ENCODE measurements at places on chromosomes 11 and 22. TPM values are rescaled to one million over a fixed set of nuclear protein-coding genes. Genes with fewer than 3 reads are reported as not detected.

DNA sequence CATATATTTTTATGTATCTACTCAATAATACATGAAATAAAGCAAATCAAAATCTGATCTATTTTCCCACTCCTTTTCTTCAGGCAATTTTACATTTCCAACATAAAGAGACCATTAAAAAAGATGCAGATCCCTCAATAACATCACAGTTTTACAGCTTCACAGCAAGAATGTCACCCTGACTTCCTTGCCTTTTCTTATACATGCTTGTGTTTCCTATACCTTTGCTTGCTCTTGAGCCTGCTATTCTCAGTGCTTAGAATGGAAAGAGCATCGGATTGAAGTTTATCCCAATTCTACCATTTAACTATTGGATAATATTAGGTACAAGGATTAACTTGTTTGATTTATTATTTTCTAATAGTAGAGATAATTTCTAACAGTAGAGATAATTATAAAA, 176.7 kb downstream of the CNTN5 start:
- H3K4me1 ChIP-seq, result no peaks in the 10 kb centered on the region
- H3K36me3 ChIP-seq, result no peaks in the 10 kb centered on the region
- DNase-seq, result no peak
- H3K4me3 ChIP-seq, result no peak overlapping the region
- H3K27me3 ChIP-seq, result no peaks in the 10 kb centered on the region

DNA sequence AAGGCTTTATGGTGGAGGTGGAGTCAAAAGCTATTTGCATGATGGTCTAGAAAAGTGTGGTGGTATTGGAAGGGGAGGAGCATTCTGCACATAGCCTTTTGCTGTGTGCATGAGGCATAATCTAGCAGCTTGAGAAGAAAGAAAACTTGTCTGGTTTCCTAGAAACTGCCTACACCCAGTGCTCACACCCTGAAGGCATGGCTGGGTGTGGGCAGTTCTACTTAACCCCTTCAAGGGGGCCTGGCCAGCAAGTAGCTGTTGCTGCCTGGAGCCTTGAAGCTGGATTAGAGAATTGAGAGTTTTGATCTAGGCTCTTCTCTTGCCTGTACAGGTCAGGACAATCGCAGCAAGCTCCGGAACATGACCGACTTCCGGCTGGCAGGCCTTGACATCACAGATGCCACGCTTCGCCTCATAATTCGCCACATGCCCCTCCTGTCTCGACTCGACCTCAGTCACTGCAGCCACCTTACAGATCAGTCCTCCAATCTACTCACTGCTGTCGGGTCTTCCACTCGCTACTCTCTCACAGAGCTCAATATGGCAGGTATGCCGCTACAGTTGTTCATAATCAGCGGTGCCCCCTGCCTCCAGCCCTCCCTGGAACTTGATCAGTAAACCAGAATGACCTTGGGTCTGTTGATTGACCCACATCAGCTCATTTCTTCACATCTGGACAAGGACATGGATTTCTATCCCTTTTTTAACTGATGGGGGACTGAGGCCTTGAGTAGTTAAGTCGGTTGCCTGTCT, 12.2 kb upstream of the GRK2 start:
- peak overlapping the region; percentile 34 for H3K27ac ChIP-seq
- no peaks in the 10 kb centered on the region for H3K36me3 ChIP-seq
- no peak overlapping the region for H3K4me3 ChIP-seq
- H3K4me1 ChIP-seq, result no peaks in the 10 kb centered on the region
- DNase-seq, result no peak

DNA sequence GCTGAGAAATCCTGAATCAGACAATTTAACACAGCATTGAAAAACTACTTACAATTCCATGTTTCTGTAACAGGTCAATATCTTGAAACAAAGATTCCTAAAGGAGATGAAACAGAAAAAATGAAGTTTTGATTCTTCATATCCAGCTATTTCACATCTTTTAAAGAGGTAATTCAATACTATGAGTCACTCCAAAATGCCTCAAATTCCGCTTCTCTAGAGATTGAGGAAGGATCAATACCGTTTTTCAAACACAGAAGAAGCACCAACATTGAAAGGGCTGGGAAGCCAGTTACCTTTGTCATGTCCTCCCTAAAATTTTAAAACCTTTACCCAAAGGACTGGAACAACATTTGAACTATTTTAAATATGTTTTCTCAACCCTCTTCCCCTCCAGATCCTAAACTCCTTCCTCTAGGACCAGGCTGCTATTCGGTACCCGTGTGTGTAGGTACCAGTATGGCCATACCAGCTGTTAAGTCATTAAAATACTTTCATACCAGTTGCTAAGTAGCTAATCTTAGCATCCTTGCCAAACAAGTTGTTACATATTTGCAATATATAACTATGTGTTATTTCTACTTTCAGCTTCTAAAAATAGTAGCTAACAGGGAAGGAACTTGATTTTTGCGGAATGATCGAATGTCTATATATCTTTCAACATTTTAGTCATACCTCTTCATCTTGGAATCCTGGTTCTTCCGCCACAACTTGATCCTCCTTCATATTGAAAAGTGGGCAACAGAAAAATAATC, 2.3 kb downstream of the DMC1 start:
- no peak for DNase-seq
- H3K27me3 ChIP-seq, result no peaks in the 10 kb centered on the region
- H3K36me3 ChIP-seq, result no peaks in the 10 kb centered on the region
- no peak overlapping the region for H3K27ac ChIP-seq
- no peak overlapping the region for H3K4me3 ChIP-seq
- peaks cover 6% of the 10 kb centered on the region for H3K4me1 ChIP-seq

DNA sequence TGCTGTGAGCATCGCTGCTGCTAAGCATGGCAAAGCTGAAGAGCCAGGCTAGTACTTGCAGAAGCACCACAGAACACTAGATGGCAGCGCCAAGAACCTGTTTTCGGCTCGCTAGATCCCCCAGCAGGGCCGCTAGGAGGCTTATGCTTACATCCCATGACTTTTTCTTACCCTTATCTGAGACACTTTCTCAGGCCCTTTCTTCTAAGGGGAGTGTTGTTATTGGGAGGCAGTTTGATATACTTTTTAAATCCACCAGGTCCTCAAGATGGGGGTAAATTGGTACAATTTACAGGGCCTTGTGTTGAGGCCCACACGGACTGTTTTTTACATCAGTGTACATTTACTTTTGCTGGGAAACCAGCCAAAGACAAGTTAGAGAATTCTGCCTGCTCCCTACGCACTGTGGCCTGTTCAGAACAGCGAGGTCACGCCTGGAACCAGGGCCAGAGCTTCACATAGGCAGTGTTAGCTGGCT, 4.0 kb downstream of the TRIM6 start:
- no peaks in the 10 kb centered on the region for H3K4me1 ChIP-seq
- DNase-seq, result peak; percentile 89
- no peaks in the 10 kb centered on the region for H3K36me3 ChIP-seq
- peak overlapping the region; percentile 70 for H3K27ac ChIP-seq
- no peak overlapping the region for H3K4me3 ChIP-seq

DNA sequence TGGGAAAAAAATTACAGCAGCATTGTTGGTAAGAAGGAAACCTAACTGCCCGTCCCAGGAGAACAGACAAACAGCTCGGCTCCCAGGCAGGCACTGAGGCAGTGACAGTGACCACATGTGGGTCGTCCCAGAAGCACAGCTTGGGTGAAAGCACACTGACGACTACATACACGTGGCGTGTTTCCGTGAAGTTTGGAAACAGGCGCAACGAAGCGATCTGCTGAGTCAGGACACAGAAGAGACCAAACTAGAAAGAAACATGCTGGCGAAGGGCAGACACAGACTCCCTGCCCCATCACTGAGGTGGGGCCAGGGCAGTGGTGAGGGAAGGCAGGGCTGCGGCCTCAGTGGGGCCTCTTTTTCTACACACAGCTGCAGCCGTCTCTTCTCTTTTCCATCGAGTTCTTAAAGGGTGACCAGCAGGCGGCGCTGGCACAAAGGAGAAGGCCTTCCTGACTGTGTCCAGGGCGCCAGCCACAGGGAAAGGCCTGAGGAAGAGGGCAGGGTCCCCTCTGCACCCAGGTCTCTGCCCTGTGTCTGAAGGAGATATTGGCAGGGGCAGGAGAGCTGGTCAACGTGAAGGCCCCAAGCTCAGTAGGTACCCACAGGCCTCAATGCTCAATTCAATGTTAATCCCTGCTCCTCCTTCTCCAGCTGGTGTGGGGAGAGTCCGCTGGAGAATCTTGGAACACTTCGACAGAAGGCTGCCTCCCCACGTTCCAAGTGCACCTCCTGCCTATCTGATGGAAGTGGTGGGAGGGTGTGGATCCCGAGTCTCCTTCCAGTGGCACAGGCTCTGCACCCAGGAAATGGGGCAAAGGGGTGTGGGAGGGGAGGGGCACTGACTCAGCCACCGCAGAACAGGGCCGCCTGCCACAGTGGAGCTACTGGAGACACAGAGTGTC, 19.9 kb downstream of the CARS1 start:
- H3K4me3 ChIP-seq, result no peak overlapping the region
- DNase-seq, result peak; percentile 91
- H3K27ac ChIP-seq, result no peak overlapping the region
- H3K36me3 ChIP-seq, result no peaks in the 10 kb centered on the region

DNA sequence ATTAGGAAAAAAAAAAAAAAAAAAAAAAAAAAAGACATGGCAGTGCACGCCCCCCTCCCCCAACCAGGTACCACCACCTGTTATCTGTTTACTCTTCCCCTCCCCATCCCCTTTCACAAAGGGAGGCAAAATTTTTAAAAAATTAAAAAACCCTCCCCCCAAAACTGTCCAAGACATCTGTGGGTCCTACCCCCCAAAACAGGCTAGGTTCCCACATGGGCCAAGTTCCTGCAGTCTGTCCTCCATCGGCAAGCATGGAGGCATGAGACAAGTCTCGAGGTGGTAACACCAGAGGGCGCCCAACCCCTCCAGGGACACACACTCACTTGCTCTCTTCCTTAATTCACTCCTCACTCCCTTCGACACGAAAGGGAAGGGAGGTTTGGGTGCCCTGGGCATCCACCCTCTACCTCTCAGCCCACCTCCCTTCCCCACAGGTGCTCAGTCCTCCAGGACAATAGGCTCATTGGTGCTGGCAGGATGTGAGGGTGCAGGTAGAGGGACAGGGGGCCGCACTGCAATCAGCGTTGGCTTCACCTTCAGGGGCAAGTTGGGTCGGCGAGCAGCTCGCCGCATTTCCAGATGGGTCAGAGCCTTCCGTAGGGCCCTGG, 2.2 kb upstream of the TUT1 start:
- DNase-seq, result peak; percentile 73
- no peaks in the 10 kb centered on the region for H3K27me3 ChIP-seq
- peaks cover 7% of the 10 kb centered on the region for H3K4me1 ChIP-seq
- H3K4me3 ChIP-seq, result no peak overlapping the region
- H3K36me3 ChIP-seq, result no peaks in the 10 kb centered on the region

CHORDC1 gene
- polyA plus RNA-seq, result 30.6 TPM

Measured in hepatocyte (in vitro differentiated cells).